GM23248 (cell line): ENCODE measurements at places on chromosomes 12 and 14. TPM values are rescaled to one million over a fixed set of nuclear protein-coding genes. Genes with fewer than 3 reads are reported as not detected.

Gene SYT1
- 1.7 and 2.3 TPM in 2 replicates for polyA plus RNA-seq

- peak; percentile 75 for DNase-seq
Observed at GRCh38 chr14:34722723-34723545, 8.5 kb upstream of the CFL2 start.

DNA sequence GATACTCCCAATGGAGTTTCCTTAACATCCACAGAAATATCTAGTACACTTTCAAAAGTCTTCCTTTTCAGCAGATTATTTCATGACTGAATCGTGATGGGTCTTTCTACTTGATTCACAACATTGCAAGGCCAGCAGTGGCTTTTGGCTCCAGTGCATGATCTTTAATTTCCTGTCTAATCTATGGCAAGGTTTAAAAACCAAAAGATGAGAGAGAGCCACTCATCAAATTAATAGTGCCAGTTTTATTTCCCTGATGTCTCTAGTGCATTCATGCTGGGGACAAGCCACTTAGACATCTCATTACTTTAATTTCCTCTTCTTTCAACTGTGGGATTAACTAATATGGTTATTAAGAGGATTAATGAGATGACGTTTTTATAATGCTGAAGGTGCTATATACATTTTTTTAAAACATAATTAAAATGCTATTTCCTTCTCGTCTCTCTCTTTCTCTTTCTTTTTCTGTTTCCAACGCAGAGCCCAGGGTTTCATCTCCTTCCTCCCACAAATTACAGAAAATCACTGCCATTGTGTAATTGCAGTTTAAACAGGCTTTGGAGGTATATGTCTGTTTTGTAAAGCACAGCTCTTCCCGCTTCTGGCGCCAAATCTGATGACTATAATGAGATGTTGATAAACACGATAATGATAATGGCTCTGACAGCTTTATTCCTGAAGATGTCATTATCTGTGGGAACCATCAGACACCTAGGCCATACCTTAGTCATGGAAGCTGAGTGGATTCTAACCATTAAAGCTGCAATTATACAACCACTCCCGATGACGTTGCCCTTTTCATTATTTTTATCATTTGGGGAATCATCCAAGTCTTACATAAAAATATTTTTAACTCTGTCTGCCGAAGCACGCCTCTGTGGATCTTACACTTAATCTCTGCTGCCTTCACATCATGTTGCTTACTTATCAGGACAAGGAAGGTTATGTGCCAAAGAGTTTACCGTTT lies 103.1 kb upstream of the PPM1H start:
- DNase-seq = no peak

- DNase-seq = peak; percentile 85
Observed at GRCh38 chr12:16389594-16389993, 42.1 kb downstream of the MGST1 start.

GRCh38 chr12:25994901-25995625 lies 36.6 kb downstream of the RASSF8 start:
- peak; percentile 73 for DNase-seq

Gene KRT85
- not detected in 2 replicates for polyA plus RNA-seq

DNA sequence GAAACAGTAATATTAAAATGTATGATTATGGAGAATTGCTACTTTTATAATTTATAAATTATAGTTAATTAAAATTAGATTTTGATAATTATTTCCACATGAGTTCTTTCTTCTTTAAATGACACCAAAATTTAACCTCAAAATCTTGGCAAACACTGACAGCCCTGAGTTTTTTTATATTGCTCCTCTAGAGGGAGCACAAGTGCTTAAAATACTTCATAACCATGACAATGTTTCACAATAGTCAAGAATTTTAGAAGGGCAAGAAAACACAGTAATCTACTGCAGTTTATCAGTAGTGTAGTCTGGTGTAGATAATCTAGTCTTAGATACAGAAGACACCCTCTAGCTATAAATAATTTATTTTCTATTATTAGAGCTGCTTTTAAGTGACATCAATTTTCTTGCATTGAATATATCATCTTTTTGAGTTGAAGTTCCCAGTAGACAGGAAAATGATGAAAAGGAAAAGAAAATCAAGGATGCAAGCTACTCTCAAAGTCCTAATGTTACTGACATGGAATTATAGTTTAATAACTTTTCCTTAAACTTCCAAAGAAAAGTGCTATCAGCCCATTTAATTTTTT lies 14.3 kb upstream of the PTGER2 start:
- DNase-seq = peak; percentile 76

DNA sequence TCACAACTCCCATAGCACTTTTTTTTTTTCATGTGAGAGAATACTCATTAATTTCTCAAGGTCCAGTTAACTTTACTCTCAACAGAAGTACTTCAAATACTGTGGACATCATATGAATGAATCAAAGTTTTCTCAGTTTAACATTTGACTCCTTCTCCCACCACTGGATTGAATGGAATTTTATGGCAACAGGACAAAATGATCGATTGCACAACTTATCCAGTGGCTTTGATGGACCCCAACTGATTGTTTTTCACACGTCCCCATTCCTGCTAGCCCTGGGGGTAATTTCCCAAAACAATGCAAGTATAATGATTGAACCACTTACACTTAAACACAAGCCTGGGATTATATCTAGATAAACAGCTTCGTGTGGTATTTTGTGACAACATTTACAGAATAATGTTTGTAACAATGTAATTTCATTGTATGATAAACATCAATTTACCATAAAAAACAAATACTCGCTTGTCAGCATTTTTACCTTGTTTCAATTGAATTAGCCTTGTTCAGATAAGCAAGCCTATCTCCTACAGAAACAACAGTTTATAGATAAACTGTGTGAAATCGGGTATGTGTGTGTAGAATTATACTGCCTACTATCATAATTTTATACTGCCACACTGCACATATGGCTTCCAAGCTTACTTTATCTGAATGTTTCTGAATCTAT lies 60.9 kb downstream of the SOX5 start:
- DNase-seq = no peak

DNA sequence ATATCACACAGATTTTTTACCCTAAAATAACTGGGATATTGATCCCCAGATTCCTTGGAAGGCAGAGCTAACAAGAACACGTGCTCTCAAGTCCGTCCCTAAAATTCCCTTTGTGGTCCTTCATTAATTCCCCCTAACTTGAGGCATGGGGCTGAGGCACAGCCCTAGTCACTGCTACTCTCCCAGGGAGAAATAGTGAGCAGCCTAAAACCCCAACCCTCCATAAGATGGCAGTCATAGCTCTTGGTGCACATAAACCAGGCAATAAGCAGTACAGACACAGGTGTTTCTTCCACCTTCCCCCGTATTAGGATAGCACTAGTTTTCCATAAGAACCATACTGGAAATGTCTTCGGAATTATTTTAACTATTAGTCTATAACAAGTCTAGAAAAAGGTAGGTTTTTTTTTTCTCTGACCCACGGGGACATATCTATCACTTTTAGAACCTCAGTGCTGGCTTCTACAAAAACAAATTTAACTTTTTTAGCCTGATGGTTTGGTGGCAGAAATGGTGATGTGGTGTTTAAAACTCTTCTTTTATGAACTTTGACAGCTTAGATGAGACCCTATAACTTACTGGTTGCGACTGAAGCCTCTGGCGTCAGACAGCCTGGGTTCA lies 3.1 kb upstream of the ARHGEF40 start:
- DNase-seq = peak; percentile 23

Gene PSMB11
- polyA plus RNA-seq = not detected in 2 replicates

DNA sequence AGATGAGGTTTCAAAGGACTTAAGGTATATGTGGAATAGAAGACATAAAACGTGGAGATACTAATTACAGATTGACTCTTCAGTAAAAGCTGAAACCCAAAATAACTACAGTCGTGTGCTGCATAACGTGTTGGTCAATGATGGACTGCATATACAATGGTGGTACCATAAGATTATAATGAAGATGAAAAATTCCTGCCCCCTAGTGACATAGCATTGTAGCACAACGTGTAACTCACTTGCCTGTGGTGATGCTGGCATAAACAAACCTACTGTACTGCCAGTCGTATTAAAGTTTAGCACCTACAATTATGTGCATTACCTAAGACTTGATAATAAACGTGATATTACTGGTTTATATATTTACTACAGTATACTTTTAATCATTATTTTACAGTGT lies 150.3 kb downstream of the LRRK2 start:
- DNase-seq = peak; percentile 8

DNA sequence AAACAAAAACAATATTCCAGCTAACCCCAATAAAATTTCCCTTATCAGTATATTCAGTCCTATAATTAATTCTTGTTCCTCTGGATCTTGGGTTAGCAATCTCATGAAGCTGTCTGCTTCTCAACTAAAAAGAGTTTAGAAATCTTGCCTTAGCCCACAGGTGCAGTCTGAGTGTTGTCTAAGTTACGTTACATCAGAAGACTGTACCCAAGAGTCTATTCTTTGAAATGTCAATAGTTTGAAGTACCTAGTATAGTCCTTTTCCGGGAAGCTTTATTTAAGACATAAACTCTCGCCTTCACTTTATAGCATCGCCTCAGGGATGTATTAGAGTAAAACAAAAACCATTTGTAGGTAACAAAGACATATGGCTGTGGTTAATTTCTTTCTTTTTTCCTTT lies 465.1 kb downstream of the FUT8 start:
- DNase-seq = no peak

DNA sequence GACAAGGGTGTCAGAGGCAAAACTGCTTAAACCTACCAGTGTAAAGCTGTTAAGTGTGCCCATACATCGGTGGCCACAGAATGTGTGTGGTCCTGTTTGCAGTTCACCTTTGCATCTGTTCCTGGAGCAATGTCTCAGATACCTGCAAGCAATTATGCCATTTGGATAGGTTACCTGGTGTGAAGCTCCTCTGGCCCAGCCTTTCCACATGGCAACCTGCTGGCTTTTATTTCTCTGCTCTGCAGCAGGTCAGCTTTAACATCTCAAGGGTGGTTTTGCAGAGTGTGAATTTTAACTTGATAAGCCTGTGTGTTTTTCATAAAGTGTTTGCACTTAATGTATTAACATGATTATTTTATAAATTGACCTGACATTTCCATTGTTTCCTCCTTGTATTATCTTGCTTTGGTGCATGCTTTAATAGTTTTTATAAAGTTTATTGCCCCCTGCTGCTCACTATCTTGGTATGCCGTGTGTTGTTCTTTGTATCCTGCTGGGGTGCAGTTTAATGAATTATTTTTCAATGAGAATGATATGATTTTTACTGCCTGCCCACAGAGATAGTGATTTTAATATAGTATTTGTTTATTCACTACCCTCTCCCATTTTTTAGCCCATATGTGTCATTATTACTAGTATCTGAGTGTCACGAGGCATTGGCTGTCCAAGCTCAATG lies 403.8 kb downstream of the NPAS3 start:
- no peak for DNase-seq

Gene ANO2
- not detected in 2 replicates for polyA plus RNA-seq

DNA sequence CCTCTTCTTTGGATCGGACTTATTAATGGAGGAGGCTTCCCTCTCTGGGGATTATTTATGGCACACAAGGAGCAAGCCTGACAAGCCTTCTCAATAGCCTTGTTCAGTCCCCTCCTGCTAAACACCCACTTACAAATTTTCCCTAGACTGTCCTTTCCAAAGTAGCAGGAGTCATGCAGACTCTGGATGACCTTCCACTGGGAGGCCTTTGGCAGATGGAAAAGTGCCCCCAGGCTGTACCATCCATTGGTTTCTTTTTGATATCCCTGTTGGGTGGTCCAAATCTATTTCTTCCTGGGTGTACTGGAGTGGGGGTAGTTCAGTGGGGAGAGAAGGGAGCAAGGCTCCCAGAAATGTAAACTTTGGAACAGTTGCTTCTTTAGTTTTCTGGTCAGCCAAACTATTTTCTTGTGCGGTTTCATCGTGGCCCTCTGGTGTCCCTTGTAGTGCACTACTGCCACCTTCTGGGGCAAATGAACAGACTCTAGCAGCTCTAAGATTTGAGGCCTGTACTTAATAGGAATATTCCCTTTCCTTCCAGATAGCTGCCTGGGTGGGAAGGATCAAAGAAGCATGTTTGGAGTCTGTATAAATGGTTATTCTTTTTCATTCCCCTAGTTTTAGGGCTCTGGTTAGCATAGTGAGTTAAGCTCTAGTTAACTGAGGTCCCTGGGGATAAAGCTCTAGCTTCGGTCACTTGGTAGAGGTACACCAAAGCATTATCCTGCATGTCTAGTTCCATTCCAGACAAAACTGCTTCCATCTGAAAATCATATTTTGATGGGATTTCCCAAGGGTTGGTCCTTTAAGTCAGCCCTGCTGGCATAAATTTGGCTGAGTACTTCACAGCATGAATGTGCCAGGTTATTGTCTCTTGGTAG lies 409.5 kb downstream of the SLC6A15 start:
- DNase-seq = peak; percentile 81

- peak; percentile 47 for DNase-seq
Observed at GRCh38 chr14:61321385-61322010, at the start of gene PRKCH. Gene PRKCH (plus strand): TSS chr14:61321579. CDS start chr14:61322102, 523 bp downstream.

DNA sequence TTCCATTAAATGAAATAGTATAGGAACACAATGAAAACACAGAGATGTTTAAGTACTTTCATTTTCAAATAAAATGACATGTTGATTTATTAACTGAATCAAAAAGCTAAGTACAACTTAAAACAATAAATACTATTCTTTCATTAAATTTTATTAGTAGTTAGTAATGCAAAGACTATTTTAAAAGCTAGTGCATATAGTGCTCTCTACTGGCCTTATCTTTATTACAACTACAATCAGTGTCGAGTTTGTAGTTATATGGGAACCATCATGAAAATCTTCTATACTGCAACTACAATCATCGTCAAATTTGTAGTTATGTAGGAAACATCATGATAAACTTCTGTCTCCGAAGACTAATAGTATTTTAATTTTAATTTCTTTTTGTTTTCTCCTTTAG lies 8.9 kb upstream of the LIN7A start:
- DNase-seq = peak; percentile 40

- no peak for DNase-seq
Observed at GRCh38 chr14:64082837-64083236, 211.3 kb downstream of the ESR2 start.

GRCh38 chr14:31945074-31945613 lies 132.0 kb upstream of the ARHGAP5 start:
- DNase-seq = no peak

Gene AICDA
- polyA plus RNA-seq = not detected in 2 replicates

GRCh38 chr12:92403210-92404175 lies 257.8 kb upstream of the BTG1 start:
- no peak for DNase-seq

DNA sequence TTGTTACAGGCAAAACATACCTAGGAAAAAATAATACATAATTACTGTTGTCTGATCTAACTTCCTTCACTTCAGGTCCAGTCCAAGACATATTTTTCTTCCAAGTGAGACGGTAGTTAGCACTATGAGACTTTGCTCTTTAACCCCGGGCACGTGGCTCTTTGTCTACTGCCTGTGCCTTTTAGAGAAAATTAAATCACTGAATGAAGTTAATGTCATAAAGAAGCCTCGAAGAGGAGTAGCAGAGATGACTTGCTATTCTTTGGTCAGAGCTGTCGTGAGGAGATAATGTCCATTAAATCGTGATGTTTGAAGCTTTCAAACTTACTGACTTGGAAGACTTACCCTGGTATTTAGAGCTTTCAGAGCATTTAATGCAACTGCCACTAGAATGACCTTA lies 8.7 kb downstream of the TESPA1 start:
- DNase-seq = no peak

GRCh38 chr12:101356794-101357193 lies 50.8 kb downstream of the ARL1 start:
- no peak for DNase-seq

- DNase-seq = peak; percentile 66
Observed at GRCh38 chr14:78701246-78701645, 531.1 kb downstream of the NRXN3 start.
